ENCODE measurements at places on chromosomes 3 and 15. TPM values are rescaled to one million over a fixed set of nuclear protein-coding genes. Genes with fewer than 3 reads are reported as not detected.

Gene MKRN3
- total RNA-seq, result 0.55 TPM

Gene RASGRF1
- total RNA-seq, result not detected

Gene RARB
- total RNA-seq, result not detected

Gene CCR4
- 117 TPM for total RNA-seq

DNA sequence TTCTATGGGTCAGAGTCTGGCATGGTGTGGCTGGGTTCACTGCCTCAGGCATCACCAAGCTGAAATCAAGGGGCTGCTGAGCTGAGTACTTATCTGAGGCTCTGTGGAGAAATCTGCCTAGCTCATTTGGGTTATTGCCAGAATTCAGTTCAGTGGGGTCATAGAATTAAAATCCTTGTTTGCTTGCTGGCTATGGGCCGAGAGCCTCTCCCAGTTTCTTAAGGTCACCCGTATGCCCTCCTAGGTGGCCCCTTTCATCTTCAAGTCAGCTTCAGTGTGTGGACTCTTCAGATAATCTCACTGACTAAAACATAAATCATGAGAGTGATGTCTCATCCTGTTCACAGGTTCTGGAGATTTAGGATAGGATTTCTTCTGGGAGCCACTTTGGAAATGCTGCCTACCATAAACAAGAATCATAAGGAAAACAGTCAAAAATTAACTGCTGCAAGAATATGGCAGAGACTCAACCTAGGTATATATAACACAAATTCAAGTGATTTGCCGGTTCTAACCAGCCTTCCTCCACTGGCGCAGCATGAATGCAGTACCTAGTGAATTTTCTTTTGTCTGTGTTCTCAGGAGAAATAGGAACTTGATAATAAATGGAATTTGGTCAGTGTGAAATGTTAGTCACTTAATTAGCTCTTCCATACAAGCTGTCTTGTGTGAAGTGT lies 5.3 kb downstream of the CP start:
- DNase-seq, result no peak

DNA sequence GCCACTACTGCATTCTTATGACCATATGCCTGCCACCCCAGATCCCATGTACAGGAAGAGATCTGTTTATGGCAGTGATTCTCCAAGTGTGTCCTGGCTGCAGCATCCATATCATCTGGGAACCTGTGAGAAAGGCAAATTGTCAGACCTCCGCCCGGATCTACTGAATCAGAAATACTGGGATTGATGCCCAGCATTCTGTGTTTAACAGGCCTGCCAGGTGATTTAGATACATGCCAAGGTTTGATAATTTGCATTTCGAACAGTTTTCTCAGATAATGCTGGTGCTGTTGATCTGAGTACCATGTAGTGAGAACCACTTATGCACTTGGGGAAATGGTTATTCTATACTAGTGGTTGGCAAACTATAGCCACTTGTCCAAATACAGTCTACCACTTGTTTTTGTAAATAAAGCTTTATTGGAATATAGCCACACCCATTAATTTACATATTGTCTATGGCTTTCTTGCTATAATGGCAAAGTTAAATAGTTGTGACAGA lies 165.4 kb downstream of the SSR3 start:
- no peak for DNase-seq

GRCh38 chr3:44996556-44996969 lies 20.5 kb downstream of the EXOSC7 start:
- DNase-seq, result no peak

DNA sequence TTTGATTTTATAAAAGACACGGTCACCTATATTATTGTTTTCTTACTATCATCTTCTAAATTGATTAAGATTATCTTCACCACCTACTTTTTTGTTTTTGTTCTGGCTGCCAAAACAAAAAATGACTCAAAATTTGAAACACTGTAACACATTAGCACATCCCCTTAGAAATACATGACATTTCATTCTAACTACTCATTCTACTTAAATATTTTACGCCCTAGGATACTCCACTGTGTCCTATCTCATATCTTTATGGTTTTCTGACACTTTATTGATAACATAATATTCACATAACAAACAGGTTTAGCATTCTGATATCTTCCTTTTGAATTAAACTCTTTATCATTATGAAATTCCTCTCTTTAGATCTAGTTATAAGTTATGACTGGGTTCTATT lies 656.2 kb downstream of the GBE1 start:
- DNase-seq, result no peak

DNA sequence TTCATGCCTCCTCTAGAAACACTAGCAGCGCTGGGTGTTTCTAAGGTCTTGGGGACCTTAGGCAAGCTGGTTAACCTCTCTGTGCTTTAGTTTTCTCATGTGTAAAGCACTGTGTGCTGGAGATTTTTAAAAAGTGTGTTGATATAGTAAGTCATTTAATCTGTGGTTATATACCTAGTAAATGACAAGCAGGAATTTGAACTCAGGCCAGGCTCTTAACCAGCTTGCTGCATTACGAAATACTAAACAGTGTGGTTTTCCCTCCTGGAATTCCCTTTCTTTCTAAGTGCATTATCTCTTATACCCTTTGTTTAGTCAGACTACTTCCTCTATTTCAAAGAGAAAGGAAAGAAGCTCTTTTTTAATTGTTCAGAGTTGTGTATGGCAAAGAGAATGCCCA lies 26.5 kb downstream of the NEO1 start:
- DNase-seq, result no peak

- DNase-seq, result no peak
Measured at GRCh38 chr3:185764980-185765370, 59.9 kb downstream of the IGF2BP2 start.

DNA sequence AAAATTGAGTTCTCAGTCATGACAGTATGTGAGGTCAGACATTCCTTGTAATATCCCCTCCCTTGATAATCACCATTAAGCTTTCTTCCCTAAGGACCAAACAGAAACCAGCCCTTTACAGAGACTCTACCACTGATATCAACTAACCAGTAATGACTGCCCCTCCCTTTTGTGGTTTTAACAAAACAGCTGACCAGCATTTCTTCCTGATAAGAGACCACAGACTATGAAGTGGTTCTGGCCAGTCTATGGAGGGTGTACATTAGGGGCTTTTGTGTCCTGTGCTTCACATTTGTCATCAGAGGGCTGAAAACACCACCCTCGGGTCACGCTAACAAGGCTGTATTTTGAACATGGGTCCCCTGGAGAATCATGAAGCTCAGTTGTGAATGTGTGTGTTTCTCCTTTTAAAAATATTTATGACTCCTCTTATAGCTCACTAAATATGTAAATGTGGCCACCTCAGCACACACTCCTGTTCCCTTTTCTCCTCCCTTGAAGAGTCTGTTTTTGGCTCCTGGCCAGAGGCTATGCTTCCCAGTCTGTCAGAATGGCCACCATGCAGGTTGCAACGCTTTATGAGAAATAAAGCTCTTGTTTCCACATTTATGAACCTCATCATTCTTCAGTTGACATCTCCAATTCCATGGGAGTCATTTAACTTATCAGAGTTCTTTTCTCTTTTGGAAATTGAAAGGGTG lies 239.3 kb downstream of the CPNE4 start:
- DNase-seq, result no peak
